ENCODE measurements at places on chromosomes 11 and 22. TPM values are rescaled to one million over a fixed set of nuclear protein-coding genes. Genes with fewer than 3 reads are reported as not detected.

RGL4 gene
- not detected for total RNA-seq

SERHL2 gene
- total RNA-seq: 3.6 TPM

SCGB1D2 gene
- total RNA-seq: not detected

MS4A2 gene
- not detected for total RNA-seq

SEPTIN5 gene
- 14.8 TPM for total RNA-seq

TST gene
- total RNA-seq: 34.1 TPM

Data from smooth muscle cell of the umbilical artery (primary cell).